H54 (cell line): ENCODE measurements at places on chromosomes 2 and 18.

DNA sequence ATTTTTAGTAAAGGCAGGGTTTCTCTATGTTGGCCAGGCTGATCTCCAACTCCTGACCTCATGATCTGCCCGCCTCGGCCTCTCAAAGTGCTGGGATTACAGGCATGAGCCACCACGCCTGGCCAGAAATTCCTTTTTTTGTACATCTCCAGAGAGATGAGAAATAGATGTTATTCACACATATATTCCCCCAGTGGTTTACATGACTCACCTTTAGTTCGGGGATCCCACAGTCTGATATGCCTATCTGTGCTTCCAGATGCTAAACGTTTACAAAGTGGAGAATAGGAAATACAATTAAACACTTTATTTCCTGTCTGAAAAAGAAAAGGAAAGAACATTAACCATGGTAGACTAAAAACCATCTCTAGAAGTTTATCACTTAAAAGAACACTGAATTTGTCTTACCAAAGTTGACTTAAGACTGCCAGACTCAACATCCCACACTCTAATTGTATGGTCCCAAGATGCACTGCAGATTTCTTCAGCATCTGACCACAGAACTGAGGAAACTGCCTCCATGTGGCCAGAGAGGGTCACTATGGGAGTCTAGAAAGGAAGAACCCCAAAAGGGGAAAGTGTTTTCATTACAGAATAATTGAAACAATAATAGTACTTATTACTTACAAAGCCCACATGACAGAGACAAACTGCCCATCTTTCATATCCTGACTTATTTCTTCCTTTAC is 12.6 kb upstream of the ICA1L start:
- DNase-seq: no peak

GRCh38 chr2:71466301-71467179 is 13.2 kb downstream of the DYSF start:
- DNase-seq: peak; percentile 54

- no peak for DNase-seq
These were observed 638.1 kb downstream of the DSC3 start for GRCh38 chr18:30404422-30404821.

DNA sequence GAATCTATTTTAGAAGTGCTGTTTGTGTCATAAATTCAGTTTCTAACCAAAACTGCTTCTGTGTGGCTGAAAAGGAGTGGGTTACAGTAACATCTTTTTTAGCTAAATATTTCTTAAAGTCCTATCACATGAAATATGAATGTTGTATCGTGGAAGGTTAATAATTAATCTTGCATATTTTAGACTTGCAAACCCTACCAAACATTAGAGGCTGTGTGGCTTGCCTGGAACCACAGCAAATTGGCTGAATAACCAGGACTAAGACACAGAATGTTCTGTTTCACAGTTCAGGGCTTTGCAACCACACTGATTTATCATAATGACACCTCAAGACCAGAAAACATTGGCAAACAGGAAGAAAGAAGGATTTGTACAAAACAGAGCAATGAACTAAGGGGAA is 208.9 kb upstream of the CNTNAP5 start:
- DNase-seq: no peak

- no peak for DNase-seq
These were observed 94.2 kb upstream of the SP3 start for GRCh38 chr2:174059178-174059883.

- peak; percentile 55 for DNase-seq
These were observed 2.1 kb downstream of the MLPH start for GRCh38 chr2:237488901-237489860.

- DNase-seq: no peak
These were observed 120.6 kb upstream of the BOD1L2 start for GRCh38 chr18:57026316-57026715.

GRCh38 chr2:174717273-174717672 is 47.0 kb downstream of the CHRNA1 start:
- no peak for DNase-seq

- peak; percentile 94 for DNase-seq
These were observed 139.8 kb downstream of the ZFP36L2 start for GRCh38 chr2:43086451-43087221.

- DNase-seq: no peak
These were observed 6.6 kb downstream of the SIX2 start for GRCh38 chr2:45002686-45003085.

GRCh38 chr2:21761361-21761760 is 637.6 kb downstream of the TDRD15 start:
- no peak for DNase-seq

- DNase-seq: peak; percentile 52
These were observed 14.9 kb upstream of the MSH6 start for GRCh38 chr2:47767880-47768609.

DNA sequence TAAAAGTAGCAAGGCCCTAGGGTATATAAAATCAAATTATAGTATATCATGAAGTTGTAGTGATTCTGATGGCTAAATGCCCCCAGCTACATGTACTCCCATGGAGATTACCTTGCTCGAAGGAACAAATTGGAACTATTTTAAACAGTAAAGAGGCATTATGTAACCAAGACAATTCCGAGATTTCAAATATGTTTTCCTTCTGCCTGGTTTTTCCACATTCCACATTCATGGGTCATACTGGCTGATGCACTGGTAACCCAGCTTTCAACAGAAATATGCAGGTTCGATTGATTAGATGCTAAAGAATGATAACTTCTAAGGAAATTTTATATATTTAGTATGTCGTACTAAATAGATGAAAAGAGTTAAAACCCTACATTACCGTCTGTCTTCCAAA is 62.3 kb upstream of the MGAT4A start:
- DNase-seq: no peak

- DNase-seq: no peak
These were observed 231.0 kb downstream of the GLI2 start for GRCh38 chr2:120966510-120967254.

DNA sequence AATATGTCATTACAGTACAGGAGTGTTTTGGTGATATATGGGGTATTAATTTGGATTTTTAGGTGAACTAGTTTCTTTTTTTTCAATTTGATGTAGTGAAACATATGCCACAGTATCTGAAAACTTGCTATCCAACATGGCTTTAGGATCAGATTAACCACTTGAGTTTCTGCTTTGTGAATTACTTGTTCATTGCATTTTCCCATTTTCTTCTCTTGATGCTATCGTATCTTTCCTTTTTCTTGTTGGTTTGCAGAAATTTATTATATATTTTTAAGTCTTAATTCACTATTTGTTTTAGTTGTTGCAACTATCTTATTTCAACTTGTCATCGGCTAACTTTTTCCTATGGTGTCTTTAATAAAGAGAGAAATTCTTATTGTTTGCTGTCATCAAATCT is 8.8 kb downstream of the IL36A start:
- DNase-seq: no peak

- DNase-seq: no peak
These were observed 95.9 kb downstream of the ACVR1 start for GRCh38 chr2:157780211-157780610.

DNA sequence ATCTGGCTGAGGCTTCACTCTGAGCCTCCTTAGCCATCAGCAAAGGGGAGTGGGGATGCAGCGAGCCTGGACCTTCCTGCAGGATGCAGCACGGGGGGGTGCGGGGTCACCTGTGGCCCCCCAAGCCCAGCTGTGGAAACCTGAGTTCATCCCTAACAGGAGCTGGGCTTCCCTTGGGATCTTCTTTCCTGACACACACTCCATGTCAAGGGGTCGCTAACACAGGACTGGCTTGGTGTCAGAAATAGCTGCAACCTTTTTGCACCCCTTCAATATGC is 174.7 kb downstream of the RTP5 start:
- DNase-seq: no peak
